NCI-H1930 (cell line): ENCODE measurements at places on chromosomes 3 and 15.

DNA sequence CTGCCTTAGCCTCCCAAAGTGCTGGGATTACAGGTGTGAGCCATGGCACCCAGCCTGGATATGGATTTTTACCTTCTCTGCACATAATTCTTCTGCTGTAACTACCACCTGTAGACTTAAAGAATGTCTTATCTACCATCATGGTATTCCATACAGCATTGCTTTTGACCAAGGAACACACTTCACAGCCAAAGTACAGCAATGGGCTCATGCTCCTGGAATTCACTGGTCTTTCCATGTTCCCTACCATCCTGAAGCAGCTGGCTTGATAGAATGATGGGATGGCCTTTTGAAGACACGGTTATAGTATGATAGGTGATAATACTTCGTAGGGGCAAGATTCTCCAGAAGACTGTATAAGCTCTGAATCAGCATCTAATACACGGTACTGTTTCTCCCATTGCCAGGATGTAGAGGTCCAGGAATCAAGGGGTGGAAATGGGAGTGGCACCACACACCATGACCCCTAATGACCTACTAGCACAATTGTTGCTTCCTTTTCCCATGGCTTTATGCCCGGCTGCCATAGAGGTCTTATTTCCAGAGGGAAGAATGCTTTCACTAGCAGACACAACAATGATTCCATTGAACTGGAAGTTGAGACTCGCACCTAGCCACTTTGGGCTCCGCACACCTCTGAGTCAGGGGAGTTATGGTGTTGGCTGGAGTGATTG lies 60.9 kb upstream of the CDV3 start:
- no peak for DNase-seq

GRCh38 chr3:166013073-166013679 lies 176.0 kb upstream of the BCHE start:
- no peak for DNase-seq

DNA sequence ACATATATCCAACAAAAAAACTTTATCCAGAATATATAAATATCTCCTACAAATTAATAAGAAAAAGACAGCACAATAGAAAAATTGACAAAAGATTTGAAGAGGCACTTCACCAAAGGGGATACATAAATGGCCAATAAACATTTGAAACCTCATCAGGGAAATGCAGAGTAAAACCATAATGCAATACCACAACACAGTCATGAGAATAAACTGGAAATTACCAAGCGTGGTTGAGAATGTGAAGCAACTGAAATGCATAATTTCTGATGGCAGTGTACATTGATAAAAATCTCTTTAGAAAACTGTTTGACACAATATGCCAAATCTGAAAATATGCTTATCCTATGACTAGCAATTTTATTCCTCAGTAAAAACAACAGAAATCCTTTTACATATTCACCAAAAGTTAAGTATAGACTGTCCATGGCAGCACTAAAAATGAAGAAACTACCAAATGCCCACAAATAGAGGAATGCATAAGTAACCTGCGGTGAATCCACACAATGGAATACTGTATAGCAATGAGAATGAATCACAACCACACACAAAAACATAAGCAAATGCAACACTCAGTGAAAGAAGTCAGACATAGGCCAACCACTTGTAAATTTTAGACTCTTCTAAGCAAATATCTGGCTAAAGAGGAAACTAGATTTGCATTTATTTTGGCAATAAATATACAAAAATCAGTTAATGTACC lies 7.9 kb downstream of the LYZL4 start:
- no peak for DNase-seq

- DNase-seq = no peak
Measured at GRCh38 chr3:139236336-139236735, 107.5 kb upstream of the MRPS22 start.

DNA sequence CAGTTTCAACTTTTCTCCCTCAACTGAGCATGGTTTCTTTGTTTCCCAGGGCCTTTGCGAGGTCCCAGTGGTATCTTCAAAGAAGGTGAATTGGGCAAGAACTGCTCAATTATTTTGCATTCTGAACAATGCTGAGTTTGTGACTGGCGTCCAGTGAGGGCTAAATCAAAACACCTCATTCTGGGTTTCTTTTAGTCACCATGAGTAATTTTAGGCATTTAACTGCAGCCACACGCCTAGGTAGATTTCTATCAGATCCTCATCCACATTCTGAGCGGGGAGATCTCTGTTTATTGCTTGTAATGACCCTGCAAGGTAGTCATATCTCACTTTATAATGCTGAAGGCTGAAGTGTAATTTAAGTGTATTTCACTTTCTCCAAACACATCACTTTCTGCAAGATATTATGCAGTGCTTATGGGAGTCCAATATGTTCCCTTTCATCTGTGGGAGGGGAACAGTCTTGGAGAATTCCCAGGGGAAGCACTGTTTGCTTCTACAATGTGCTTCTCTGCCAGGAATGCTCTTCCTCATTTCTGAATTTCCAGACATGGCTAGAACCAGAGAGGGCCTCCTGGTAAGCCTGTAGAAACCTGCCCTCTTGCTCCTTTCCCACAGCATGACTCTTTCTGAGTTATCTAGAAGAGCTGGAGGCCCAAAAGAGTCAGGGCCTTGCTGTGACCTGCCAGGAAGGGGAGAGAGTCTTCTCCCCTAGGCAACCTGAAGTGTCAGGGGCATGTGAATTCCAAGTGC lies 91.7 kb downstream of the FRMD4B start:
- DNase-seq = no peak

DNA sequence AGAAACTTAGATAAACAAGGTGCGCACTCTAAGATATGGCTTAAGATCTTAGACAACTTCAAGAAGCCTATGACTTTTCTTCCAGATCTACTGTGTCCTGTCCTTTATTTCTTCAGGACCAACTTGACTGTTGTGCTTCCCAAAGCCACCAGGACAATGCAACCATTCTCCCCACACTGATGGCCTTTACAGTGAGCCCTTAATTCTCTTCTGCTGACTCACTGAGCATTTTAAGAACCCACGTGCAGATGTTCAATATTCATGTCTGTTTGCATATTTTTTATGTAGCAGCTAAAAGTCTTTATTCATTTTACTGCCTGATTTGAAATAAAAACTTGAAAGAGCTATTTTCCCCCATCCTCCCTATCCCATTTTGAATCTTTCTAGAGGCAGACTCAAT lies 103.3 kb upstream of the SLC2A2 start:
- DNase-seq = no peak

GRCh38 chr3:52781741-52782140 lies 4.3 kb downstream of the ITIH1 start:
- no peak for DNase-seq

- DNase-seq = no peak
Measured at GRCh38 chr3:135801018-135801417, 164.5 kb upstream of the PPP2R3A start.

DNA sequence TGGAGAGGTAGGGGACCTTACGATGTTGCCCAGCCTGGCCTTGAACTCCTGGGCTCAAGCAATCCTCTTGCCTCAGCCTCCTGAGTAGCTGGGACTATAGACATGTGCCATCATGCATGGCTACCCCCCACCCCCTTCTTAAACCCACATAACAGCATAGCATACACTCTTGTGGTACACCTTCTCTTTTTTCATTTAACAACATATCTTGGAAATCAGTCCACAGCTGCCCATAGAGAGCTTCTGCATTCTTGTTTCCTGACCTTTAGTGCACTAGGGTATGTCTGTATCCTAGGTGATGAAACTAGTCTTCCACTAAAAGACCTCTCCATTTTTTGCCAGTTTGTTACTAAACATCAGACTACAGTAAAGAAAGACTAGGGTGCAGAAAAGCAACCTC lies 33.0 kb downstream of the SLC28A1 start:
- DNase-seq = no peak

DNA sequence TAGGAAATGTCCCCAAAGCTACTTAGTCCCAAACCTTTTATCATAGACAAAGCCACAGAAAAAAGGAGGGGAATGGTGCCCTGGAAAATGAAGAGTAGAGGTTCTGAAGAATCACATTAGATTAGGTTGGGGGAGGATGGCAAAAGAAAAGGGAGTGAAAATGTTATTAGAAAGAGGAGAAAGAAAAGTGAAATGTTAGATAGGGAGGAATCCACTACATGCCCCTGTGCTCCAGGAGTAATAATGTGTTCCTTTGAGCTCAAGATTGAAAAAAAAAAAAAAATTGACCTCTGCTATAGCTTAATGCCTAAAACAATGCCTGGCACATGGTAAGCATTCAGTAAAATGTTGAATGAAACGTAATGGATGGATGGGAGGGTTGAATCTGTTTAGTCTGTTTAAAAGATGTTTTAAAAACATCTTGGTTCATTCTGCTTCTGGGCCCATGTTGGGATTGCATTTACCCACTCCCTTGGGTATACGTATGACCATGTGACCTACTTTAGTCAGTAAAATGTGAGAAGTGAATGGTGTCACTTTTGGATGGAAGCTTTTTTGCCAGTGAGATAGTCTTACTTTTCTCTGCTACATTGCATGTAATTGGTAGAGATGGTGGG lies 19.0 kb downstream of the MAPK6 start:
- no peak for DNase-seq

DNA sequence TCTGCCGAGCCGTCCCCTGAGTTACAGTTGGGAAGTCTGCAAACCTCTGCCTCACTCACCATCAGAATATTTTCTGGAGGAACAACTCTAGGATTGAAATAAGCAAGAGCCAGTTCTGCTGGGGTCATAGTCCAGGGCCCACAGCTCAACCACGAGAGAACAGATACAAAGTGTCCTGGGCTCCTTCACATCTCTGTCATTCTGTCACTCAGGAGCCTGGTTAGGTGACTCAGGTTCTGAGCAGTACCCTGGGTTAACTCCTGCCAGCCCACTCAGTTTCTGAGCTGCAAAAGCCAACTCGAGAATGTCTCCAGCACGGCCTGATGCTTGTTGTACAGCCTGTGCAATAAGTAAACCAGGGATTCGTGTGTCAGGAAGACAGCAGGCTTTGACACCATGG lies 155.7 kb downstream of the SLCO3A1 start:
- DNase-seq = no peak

DNA sequence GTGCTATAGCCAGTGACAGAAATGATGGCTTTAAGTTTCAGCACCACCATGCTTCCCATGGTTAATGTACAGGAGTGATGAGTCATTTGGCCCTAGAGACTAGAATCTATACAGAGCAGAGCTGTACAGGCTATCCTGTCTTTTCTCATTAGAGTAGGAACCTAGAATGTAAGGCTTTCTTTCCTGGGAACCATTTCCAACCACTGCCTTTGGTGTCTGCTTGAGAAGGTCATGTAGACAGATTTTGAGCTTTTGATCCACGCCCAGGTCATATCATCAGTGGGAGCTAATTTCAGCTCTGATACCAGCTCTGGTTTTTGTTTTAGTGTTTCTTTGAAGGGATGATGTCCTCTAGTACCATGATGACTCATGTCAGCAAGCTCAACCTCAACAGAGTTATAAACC lies 543.1 kb downstream of the NTRK3 start:
- DNase-seq = no peak

- DNase-seq = no peak
Measured at GRCh38 chr3:44678480-44679116, 30.1 kb downstream of the ZNF35 start.

DNA sequence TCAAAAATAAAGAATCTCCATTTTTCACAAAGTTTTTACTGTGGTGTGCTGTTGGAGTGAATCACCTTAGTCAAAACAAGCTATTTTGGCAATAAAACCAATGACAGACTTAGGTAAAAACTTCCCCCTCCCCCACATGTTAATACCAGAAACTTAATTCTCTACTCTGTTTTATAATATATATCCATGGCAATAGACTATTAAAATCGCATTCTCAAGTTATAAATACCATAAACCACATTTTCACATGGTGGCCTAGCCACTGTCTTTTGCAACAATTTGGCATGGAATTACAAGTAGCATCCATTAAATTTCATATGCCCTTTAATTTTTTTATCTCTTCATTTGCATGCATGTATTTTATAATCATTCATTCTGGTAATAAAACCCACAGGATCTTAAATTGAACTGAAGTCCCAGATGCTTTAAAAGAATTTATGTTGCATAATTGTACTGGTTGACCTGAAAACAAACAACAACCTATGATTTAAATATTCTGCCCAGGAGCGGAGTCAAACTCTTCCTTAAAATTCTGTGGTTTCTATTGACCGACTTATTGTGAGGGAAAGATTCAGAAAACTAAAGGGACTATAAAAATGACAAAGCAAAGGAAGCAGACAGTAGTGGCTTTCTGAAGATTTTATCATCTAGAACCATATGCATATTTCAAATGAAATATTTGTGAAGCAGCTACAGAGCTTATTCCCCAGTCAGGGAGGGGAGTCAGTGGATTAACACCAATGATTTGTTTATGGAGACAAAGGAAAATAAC lies 229.0 kb upstream of the TBL1XR1 start:
- no peak for DNase-seq

DNA sequence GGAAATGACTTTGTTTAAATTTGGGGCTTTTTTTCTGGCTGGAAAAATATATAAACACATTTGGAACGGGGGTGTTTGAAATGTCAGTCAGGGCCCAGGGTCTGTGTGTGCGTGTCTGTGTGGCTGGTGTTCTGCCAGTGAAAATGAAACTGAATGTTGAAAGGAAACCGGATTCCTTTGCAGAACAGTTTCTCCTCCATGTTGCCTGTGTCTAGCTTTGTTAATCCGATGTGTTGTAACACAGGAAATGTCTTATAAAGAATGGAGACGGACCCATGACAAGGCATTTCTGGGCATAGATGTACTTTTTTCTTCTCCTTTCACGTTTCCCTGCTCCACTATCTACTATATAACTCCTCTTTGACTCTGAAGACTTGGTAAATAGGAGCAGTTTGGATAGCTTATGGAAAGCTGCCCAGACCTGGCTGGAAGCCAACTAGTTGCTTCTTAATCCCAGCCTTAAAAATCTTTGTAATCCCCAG lies 2.8 kb downstream of the SQOR start:
- DNase-seq = no peak

GRCh38 chr3:132730891-132731580 lies 8.8 kb upstream of the NPHP3 start:
- peak; percentile 35 for DNase-seq

- DNase-seq = no peak
Measured at GRCh38 chr15:101641894-101642293, 10.3 kb downstream of the TM2D3 start.

DNA sequence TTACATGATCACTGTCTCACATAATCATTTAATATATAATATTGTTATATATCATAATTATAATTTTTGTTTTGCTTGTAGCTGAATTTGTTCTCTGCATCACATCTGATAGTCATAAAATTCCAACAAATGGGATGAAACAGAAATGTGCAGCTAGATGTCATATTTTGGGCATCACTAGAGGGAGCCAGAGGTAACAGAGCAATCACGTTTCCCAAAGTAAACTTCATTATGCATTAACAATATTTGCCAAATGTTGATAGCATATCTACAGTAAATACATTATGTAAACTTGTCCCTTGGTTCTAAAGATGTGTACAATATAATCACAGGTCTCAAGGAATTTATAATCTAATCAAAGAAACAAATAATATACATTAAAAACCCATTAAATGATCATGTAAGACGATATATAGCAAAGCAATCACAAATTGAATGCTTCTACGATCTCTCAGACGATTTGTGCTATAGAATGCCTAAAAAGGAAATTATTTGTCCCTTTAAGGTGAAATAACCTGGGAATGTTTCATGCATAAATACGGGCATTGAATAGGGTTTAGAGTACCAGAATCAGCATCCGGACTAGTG lies 234.2 kb upstream of the MCTP2 start:
- DNase-seq = no peak

- no peak for DNase-seq
Measured at GRCh38 chr3:128486205-128486628, 6.8 kb downstream of the GATA2 start.
